ENCODE measurements at places on chromosomes 7 and 10.
A peak's percentile ranks its signal among the peaks of the same experiment; 100 is the strongest.

DNA sequence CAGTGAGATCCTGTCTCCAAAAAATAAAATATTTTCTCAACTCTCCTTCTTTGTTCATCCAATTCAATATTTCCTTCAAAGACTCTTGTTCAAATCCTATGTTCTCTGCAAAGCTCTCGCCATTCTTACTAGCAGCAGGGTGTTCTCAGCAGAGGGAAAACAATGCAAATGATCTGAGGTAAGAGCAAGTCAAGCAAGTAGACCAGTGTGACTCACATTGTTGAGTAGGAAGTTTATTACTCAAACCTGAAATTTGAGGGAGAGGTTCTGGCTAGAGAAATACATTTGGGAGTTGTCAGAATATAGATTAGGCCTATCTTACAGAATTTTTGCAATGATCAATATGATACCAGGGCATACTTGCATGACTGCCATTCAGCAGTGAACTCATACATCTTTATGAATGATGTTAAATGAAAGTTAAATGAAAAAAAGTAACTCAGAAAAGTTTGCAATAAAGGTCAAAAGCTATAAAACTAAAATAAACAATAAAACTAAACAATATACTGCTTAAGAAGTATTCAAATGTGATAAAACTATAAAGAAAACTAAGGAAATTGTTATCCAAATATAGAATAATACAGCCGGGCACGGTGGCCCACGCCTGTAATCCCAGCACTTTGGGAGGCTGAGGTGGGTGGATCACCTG is 5.8 kb downstream of the IDE start:
- peak; percentile 45 for DNase-seq

DNA sequence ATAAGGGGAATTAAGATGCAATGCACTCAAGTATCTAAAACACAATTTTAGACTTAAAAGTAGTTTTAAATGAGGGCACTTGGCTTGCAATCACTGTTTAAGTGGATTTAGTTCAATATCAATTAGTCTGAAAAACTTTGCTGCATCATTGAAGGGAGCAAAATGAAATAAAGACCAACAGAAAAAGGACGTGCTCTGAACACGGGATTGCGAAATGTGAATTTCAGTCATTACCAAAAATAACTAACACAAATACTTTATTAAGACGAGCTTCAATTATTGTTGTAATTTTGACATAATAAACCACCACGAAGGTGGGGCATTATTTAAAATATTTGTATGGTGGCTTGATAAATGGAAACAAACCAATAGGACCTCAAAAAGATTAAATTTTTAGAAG is 361.8 kb upstream of the GALNT17 start:
- DNase-seq: no peak

DNA sequence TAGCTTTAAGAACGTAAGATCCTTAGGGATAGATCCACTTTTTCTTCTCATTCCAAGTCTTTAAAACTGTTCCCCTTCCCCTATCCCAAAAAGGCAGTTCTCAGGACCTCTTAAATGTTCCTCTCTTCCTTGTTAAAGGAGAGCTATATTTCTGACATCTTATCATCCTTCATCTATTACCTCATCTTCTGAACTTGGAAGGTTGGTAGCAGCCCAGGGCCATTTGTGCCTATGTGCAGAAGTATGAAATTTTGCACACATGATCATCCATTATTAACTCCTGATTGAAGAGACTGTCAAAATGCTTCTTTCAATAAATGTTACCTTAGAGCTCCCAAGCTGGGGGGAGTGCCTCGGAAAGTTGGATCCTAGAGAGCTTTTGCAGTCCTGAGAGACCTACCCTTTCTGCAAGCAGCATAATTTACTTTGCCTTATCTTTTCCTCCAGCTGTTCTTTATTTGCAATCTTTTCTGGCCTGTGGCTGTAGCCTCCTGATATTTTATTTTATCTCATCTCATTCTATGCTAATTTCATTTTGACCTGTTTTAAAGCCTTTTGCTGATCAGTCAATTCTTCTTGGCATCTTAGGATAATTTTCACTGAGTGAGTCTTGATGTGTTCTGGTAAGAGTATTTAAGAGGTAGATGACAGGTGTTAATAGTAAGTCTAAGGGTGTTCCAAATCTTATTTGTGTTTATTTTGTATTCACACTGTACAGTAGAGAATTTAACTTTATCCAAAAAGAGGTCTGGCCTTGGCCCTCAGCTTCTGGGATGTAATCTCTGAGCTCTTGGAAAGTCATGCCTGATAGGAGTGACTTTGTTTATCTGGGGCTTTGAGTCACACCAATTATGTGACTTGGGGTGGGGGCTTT is 135.0 kb upstream of the PDLIM1 start:
- DNase-seq: no peak

DNA sequence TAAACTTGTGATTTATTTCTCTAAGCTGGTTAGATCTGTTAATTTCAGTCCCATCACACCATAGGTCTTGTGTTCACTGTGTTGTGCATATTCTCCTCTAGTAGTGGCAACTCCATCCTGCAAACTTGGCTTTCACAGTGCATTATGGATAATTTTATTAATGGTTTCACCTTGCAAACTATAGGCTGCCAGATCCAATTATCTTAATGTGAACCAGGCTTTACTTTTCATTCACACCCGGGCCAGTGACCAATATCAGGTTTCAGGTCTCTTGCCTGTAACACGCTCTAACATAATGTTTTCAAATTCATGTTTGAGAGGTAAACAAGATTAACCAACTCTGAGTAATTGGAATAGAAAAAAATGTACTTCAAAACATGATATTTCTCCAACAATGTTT is 1293.0 kb downstream of the REEP3 start:
- DNase-seq: no peak

GRCh38 chr7:77765906-77766800 is 32.1 kb downstream of the TMEM60 start:
- peak; percentile 7 for DNase-seq

- no peak for DNase-seq
Measured at GRCh38 chr7:11235491-11235890, 261.8 kb downstream of the PHF14 start.

GRCh38 chr7:120984406-120984805 is 4.1 kb upstream of the CPED1 start:
- DNase-seq: no peak

DNA sequence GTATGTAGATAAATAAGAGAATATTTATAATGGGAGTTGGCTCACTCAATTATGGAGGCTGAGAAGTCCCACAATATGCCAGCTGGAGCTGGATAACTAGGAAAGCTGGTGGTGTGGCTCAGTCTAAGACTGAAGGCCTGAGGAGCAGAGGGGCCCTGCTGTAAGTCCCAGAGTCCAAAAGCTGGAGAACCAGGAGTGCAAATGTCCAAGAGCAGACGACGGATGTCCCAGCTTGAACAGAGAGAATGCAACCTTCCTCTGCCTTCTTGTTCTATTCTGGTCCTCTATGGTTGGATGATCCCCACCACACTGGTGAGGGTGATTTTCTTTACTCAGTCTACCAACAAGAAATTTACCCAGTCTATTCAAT is 13.2 kb downstream of the IL2RA start:
- DNase-seq: no peak

- DNase-seq: no peak
Measured at GRCh38 chr7:42907316-42907715, 4.6 kb downstream of the C7orf25 start.

- no peak for DNase-seq
Measured at GRCh38 chr7:151891182-151891581, 14.3 kb upstream of the PRKAG2 start.

DNA sequence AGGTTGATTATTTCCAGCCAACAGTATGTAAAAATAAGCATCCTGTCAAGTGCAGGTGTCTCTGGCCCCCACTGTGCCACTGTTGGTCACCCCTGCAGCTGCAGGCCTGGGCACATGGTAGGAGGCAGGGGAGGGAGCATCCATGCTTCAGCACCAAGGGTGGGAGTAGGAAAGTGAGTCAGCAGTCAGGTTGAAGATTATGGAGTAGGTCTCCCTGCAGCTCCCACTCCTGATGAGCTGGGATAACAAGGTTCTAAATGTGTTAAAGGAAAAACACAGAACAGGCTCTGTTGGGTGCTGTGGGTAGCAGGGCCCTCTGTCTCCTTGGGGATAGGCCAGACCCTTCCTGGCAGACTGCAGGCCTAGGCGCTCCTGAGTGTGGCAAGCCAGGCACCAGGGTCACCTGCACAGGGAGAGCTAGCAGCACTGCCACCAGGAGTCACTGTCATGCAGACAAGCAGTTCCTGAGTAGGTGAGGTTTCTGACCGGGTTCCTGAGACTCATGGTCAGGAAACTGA is 59.3 kb downstream of the NUDCD3 start:
- no peak for DNase-seq

DNA sequence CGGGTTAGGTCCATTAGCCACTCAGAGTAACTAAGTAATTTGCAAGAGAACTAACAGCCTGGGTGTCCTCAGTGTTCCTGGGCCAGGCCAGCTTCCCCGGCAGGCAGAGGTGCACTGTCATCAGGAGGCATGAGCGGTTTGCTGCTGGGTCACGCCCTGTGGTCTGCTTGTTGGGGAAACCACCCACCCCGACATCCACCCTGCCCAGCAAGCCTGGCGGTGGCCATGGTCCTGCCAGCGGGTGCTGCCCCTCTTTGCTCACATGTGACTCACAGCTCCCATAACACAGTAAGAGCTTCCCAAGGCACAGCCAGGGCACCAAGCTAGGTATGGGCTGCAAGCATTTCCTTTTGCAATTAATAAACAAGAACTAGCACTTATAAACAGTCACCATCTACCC is 75.9 kb downstream of the RGS10 start:
- DNase-seq: no peak

DNA sequence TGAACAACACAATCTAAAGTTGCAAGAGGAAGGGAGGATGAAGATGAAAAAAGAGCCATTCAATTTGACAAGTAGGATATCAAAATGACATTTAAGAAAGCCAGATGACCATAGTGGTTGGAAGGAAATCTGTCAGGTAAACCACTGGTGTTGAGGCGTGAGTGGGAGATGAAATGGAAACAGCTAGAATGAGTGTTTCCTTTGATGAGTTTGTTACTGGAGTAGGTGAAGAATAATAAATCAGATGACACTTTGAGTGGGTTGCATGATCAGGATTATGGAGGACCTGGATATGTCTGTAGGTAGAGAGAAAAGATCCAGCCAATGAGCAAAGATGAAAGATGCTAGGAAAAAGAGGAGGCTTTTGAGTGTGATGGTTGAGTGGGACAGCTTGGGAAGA is 33.1 kb downstream of the AKR1B1 start:
- DNase-seq: no peak

DNA sequence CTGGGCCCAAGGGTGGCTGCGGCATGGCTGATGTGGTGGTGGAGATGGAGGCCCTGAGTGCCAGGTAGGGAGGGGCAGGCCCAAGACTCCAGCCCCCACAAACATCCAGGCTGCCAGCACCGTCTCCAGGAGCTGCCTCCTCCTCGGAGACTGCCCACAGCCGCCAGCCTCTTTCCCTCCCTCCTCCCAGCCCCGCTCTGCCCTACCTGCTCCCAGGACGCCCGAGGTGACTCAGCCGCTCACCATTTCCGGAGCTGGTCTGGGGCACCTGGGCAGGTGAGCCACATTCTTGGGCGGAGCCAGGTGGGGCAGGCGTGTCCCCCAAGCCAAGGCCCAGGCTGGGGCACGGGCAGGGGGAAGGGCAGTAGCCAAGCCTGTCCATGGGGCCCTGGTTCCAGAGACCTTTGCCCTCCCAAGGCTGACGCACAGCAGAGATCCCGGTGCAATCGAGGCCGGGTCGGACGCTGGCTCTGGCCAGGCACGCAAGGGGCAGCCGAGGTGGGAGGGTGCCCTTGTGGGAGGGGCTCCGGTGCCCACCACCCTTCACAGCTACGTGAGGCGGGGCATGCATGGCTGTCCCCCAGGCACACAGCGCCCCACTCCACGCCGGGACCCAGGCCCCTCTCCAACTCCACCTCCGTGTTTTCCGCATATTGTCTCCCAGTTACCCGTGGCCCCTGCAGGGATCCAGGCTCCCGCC is 8.8 kb downstream of the ADAP1 start:
- DNase-seq: no peak

- no peak for DNase-seq
Measured at GRCh38 chr10:132104471-132105301, 38.9 kb downstream of the JAKMIP3 start.

GRCh38 chr10:75335983-75336382 is 65.6 kb downstream of the ZNF503 start:
- no peak for DNase-seq

DNA sequence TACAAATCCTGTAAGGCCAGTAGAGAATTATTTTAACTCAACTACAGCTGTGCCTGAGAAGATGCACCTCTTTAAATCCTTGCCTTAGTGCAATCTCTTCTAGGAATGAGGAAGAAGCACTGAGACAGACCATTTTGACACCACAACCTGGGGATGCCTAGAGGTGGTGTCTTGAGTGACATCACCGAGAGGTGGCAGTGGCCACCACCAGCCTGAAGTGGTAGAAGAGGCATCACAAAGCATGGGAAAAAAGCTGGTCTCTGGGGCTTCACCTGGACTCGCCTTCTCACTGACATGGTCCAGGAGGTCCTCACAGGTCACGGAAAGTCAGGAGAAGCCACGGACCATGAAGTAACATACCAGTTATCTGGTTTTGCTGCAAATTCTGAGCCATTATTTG is 99.2 kb upstream of the PDLIM1 start:
- no peak for DNase-seq

DNA sequence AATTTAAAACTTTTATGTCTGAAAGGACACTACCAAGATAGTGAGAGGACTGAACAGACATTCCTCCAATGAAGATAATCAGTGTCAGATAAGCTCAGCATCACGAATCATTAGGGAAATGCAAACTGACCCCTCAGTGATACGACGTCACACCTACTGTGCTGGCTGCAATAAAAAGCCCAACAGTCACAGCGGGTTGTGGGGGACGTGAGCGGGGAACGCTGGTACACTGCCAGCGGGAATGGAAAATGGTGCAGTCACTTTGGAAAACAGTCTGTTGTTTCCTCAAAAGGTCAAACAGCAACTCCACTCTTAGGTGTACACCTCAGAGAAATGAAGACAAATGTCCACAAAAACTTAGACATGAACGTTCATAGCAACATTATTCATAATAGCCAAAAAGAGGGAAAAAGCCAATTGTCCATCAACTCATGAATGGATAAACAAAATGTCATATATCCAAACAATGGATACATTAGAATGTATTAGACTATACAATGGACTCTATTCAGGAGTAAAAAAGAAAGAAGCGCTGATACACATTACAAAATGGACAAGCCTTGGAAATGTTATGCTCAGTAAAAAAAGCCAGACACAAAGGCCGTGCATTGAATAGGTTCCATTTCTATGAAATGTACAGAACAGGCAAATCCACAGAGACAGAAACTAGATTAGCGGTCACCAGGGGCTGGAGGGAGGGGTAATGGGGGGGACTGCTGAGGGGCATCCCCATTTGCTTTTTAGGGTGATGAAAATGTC is 2.4 kb upstream of the ECHS1 start:
- DNase-seq: no peak
